NCI-H1436 treated with DMSO at 0.1 percent for 48 hours (cell line): ENCODE measurements at places on chromosomes 6 and 20.

- no peak for DNase-seq
These were observed 2.2 kb upstream of the IL20RA start for GRCh38 chr6:137046871-137047412.

- DNase-seq: no peak
These were observed 635 bp upstream of the ELOVL2 start for GRCh38 chr6:11044712-11045167.

DNA sequence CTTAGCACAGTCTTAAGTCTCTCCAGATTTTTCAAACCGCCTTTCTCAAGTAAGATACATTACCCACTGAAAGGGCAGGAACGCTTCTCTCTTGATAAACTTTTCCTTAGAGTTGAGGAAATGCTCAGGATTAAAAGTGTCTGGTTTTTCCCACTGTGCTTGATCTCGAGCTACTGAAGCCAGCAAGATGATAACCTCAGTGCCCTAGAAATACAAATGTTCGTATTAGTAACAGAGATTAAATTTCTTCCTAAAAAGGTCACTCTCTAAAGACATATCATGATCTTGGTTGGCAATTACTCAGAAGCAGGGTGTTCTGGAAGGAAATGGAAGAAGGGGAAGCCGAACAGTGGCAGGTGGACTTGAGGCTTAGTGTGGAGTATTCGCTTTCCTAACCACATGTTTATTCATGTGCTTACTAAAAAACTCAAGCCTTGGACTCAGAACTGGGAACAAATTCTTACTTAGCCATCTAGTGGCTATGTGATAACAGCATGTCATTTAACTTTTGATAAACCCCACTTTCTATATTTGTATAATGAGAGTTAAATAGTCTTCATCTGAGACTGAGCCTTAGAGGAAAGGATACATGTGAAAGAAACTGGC, 20.1 kb downstream of the C6orf141 start:
- DNase-seq: no peak

DNA sequence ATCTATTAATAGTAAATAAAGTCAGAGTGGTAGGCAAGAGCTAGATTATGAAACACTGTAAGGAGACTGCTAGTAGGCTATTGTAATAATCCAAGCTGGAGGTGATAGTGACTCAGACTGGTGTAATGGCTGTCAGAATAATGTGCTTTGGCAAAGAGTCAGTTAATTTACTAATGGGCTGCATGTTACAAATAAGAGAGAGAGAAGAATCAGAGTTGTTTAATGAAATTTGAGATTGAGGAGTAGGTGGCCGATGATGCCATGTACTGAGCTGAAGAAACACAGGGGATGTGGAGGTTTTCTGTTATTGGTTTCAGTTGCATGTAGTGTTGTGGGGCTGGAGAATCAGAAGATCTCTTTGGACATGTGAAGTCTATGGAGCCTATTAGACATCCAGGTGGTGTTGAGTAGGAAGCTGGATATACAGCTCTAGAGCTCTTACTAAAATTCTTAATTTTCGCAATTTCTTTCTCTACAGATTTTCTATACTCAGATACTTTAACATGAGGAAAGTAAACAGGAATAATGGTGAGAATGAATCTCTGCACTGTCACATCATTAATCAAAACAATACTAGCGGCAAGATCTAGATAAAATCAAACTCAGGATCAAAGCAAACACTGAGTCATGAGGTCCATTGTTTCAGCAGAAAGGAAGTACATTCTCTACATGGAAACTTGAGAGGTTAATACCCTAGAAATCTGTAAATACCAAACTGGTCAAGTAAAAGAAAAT, 167.7 kb downstream of the SIM1 start:
- DNase-seq: peak; percentile 11

DNA sequence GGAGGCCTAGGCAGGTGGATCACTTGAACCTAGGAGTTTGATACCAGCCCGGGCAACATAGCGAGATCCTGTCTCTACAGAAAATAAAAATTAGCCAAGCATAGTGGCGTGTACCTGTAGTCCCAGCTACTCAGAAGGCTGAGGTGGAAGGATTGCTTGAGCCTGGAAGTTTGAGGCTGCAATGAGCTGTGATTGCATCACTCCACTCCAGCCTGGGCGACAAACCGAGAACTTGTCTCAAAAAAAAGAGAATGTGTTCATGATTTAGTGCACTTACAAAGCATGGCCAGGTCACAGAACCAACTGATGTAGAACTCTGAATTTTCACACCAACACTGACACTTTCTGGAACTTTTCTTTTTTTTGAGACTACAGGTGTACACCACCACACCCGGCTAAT, 182.7 kb downstream of the ZFP64 start:
- DNase-seq: no peak

GRCh38 chr6:85942844-85943243, 300.2 kb upstream of the SYNCRIP start:
- no peak for DNase-seq

DNA sequence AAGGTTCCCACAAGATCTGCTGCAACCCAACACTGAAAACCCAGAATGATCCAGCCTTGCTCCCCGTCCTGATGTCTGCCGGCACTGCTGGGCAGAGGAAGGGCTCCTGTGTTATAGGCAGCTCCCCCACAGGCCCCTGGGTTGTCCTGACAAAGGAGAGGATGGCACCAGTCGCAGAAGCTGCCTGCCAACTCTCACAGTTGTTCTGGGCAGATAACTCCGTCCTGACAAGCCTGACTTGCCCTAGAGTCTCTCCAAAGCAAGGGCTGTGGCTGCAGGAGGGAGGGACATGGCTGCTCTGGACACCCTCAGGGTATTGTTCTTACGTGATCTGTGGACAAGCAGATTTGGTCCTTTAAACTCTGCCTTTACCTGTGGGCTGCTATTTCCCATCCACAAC, 243.8 kb downstream of the CDH26 start:
- DNase-seq: no peak

- no peak for DNase-seq
These were observed 136.7 kb upstream of the CST7 start for GRCh38 chr20:24812373-24812772.

- no peak for DNase-seq
These were observed 149.3 kb downstream of the TTLL2 start for GRCh38 chr6:167474171-167474570.

DNA sequence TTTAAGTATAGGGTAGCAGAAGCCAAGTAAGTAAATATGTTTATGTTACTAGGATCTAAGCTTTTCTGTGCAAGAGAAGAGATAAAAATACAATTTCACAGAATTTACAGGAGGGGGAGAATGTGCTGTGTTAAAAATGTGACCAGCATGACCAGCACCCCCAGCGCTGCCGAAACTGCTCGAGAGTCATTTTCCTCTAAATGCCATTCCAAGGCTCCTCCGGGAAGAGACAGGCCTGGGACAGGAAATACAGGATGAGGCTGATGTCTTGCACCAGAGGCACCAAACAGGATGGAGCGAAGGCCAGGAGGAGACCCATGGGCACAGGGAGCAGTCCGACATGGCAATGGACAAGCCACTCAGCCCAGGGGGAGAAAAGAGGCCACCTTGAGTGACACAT, 21.1 kb downstream of the TAF4 start:
- no peak for DNase-seq

DNA sequence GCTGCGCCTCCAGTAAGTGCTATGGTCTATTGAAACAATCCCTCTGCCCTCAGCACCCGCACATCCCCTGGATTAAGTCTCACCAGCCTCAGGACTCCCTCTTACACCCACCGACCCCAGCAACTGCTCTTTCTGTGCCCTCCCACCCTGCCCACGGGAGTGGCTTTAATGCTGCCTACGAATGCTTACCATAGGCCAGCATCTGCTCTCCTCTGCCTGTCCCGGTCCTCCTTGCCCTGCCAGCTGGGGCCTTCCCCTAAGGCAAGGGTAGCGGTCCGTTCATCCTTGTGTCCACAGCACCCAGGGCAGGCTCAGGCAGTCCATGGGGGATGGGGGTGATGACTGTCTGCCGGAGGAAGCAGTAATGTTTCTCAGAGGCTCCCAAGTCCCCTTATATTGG, 4.1 kb downstream of the EBF4 start:
- DNase-seq: no peak

DNA sequence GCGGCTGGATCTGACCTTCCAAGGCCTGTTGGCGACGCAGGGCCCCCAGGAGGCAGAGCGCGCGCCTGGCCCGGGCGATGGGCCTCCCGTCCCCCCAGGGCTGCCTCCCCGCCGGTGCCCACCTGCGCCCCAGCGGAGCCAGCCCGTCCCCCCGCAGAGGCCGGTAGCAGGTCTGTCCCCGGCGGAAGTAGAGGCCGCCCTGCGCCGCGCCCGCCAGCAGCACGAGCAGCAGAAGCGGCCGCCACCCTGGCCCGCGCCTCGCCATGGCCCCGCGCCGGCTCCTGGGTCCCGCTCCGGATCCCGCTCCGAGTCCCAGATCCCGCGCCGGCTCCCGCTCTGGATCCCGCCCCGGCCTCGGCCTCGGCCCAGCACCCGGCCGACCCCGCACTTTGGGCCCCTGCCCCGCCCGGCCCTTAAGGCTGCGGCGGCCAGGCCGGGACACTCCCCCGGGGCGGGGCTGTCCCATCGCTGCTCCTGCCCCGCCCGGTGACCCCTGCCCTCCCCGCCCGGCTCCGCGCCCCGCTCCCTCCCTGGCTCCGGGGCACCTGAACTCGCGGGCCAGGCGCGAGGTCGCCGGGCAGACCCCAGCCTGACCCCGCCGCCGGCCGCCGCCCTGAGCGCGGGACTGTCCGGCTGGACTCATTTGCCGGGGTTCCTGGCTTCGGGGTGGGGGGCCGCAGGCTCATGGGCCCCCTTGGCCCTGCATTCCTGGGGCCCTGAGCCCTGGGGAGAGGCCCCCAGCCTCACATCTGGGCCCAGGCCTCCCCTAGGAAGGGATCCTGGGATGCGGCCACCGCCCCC, at the start of gene CTSZ:
Gene CTSZ (minus strand): TSS at position 391 of the 801 bp plus-strand sequence. CDS start 126 bp downstream, at position 265.
- DNase-seq: no peak

DNA sequence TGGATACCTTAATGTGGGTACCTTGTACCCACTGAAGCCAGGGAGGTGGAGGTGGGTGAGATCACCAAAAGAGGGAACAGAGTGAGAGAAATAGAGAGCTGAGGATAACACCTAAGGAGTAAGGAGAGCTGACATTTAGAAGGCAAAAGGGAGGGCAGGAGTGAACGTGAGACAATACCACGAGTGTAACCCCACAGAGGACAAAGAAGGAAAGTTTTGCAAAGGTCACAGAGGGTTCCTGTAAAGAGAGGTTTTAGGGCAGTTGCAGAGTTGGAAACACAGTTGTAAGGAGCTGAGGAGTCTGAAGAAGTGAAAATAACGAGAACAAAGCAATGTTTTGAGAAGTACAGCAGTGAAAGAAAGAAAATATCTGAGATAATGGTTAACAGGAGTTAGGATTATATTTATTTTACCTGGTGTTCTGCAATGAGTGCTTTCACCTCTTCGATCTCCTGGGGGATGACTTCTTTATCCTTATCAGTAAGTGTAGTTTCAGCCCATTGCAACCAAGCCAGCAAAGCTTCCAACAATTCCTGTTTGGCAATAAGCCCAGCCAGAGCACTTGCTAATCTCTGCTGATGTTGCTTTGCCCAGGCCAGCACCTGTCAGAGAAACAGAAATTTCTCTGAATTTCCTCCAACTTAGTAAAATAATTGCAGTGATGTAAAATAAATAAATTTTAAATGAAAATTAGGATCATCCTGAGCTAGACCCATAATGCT, 166.8 kb downstream of the DST start:
- DNase-seq: no peak
